Urothelium cell line (cell line): ENCODE measurements at places on chromosomes 1 and 21.

GRCh38 chr1:166488327-166488726 lies 321.5 kb upstream of the FAM78B start:
- no peak for DNase-seq

GRCh38 chr1:219171192-219171935 lies 2.3 kb upstream of the LYPLAL1 start:
- DNase-seq = no peak

DNA sequence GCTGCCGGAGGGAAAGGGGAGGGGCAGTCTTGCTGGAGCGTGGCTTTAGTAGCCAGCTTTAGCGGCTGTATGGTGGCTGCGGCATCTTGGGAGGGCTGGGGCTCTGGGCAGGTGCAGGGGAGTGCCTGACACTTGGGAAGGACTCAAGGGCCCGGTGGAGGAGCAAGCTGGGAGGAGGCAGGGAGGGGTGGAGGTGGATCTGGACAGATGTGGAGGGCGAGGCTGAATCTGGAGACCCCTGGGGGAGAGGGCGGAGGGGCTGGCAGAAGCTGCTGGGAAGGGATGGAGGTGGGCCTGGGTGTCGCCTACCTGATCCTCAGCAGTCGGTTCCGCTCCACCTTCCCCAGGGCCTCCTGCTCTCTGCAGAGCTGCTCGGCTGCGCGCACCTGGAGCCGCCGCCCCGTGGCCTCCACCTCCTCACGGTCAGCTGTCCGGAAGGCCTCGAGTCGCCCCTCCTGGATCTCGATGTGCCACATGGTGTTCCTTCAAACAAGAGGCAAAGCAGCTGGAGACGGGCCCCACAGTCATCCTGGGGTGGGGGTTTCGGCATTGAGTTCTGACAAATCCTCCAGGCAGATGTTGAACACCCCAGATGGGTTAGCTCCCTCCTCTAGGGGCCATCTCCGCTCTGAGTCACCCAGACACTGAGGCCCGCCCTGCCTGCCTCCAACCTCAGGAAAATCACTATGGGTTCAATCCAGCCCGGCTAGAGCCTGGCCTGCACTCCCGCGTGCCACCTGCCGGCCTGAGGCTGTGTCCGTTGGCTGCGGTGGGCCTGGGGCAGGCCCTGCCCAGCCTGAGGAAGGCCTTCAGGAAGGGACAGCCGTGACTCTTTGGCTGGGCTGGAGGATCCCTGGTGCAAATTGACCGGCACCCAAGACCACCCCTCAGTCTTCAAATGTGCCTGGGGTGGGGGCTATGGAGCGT lies 29.6 kb downstream of the CFAP74 start:
- no peak for DNase-seq

DNA sequence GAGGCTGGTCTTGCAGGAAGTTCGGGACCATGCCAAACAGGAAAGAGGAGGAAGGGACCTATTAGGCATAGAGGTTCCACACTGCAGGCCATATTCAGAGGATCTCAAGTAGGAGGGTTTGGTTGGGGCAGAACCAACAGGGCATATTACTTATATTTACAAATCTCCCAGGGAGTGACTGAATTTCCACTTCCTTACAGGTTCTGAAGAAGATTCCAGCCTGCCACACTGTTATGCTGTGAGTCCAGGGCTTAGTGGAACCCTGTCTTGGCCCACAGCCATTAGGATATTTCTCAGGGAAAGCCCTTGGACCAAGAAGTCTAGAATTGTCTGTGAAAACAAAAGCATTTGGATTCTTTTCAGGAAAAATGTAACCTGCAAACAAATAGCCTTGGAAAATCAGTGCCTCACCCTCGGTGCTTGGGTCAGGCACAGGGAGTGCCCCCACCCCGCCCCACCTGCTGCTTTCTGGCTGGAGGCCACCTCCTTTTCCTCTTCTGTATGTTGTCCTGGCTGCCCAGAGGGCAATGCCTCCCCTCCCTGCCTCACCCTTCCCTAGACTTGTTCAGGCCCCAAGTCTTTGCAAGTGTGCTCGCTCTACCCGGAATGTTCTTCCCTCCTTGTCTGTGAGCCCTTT lies 41.0 kb upstream of the JUN start:
- no peak for DNase-seq

DNA sequence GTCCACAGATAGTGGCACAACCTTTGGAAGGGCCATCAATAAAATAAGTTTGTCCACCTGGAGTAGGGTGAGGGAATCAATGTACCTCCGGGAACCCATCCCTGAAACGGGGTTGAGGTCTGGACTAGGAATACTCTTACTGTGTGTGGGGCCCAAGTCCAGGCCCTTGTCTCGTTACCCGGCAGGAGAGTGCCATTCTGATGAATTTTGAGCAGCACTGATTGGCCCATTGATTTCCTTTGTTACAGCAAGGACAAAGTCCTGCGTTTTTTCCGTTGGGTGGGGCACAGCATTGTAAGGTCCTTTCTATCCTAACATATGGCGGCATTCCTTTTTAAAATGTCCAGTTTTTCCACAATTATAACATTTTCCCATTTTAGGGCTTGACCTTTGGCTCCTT lies 75.2 kb downstream of the AXDND1 start:
- no peak for DNase-seq

- no peak for DNase-seq
These were observed 18.3 kb downstream of the IFFO2 start for GRCh38 chr1:18938008-18938706.

- DNase-seq = peak; percentile 95
These were observed 24.1 kb upstream of the ALDH4A1 start for GRCh38 chr1:18926315-18927081.

- no peak for DNase-seq
These were observed 31.7 kb downstream of the ATP1A1 start for GRCh38 chr1:116404699-116405098.

DNA sequence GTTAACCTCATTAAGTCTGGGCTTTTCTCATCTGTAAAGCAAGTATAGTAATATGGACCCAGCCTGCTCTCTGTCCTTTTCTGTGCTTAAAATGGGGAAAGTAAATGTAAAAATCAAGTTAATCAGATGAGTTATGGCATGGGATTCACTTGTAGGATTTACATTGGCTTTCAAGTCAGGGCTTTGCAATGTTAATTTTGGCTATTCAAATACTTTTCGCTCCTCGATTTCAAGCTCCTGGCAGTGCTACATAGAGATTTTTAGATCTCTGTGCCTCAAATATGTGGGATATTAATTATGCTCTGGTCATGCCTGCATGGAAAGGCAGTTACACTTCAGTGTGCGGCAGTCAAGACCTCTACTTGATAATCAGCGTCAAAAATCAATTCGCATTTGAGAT lies 709.8 kb downstream of the LTN1 start:
- DNase-seq = no peak

GRCh38 chr1:71190843-71191242 lies 110.0 kb upstream of the ZRANB2 start:
- DNase-seq = no peak

DNA sequence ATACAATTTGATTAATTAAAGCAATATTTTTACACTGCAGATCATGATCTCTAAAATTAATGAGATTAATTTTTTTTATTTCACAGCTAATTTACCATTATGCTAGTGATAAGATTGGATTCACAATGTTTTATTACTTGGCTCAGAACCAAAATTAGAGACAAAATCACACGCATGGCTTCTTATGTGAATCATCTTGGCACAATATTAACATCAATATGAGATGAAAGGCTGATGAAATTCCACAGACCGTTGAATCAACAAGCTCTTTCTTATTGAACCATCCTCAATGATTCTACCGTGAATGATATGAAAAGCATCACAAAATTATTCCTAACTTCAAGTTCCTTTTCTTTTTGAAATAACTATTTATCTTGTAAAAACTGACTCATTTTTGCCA lies 544.9 kb downstream of the KCNT2 start:
- no peak for DNase-seq

DNA sequence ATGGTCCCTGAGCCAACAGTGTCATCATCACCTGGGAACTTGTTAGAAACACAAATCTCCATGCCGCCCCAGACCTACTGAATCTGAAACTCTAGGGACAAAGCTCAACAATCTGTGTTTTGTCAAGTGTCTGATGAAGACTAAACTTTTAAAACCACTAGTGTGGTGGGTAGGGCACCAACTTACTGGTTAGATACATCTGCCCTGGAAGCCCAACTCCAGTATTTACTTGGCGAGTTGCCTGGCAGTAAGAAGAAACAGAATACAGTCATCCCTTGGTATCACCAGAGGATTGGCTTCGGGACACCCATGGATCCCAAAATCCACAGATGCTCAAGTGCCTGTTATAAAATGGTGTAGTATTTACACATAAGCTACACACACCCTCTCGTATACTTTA lies 367.9 kb upstream of the DUSP10 start:
- no peak for DNase-seq

GRCh38 chr1:177200290-177200689 lies 29.5 kb downstream of the BRINP2 start:
- no peak for DNase-seq

- no peak for DNase-seq
These were observed 36.1 kb downstream of the ST6GALNAC3 start for GRCh38 chr1:76110666-76111065.

DNA sequence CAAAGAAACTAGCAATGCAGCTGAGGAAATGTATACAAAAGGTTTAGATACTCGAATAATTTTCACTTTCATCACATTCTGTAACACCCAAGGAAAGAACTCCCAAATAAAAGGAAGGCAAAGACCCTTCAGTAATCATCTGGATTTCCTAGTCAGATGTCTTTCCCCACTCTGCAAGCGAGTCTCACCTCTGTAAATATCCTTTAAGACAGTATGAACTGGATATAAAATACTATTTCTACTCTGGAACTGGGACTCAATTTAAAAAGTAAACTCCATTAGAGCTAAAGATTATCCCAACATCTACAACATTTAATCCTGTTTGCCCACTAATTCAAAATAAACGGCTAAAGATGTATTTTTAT lies 27.0 kb downstream of the C2CD2 start:
- DNase-seq = no peak
